ENCODE measurements at places on chromosomes 11 and 22.

DNA sequence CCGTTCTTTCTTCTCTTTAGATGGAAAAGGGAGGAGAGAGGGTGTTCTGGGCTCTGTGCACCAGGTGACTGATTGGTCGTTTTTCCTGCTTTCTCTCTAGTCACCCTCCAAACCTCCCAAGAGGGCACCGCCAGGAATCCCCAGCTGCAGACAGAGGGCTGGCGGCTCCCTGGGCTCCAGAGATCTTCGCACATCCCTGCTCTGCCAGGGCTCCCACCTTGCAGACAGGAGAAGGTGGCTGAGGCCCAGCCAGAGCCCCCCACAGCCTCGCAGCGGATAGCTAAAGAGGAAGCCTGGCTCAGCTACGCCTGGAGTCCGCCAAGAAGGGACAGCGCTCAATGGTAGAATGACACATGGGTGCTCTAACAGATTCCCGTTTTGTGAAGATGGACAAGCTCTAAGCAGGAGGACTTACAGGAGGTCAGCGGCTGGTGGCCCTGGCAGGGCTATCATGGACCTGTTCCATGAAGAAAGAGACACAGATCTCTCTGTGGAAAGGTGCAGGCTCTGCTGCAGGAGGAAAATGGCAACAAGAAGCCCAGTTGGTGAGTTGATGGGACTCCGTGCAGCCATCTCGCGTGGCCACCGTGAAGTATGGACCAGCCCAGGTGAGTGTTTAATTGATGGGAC is 976.9 kb downstream of the BRD1 start:
- DNase-seq = no peak

- DNase-seq = no peak
These were observed 783.6 kb downstream of the BRD1 start for GRCh38 chr22:49044091-49044490.

- no peak for DNase-seq
These were observed 228.3 kb downstream of the FAM181B start for GRCh38 chr11:82505379-82505778.

DNA sequence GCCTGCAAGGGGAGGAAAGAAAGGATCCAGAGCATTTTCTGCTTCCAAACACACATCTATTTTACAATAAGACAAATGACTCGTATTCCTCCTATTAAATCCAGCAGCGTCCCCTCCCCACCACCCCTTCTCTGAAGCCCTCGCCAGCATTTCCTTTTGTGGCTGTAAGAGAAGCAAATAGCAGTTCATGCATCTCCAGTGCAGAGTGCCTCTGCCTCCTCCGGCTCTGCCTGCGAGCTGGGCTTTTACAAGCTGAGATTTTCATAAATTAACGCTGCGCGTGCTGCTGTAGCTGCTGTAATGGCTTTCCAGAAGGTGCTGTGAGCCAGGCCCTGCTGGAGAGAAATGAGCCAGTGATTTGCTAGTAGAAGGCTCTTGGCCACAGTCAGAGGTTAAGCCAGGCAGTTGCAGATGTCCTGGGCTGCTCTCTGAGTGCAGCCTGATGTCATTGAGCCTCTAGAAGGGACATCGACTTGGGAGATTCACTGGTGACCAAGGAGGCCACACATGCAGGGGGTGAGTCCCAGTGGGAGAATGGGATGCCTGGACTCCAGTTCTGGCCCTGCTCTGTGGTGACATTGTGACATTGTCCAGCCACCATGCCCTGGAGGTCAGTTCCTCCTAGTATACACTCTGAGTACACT is 134.5 kb upstream of the NAV2 start:
- DNase-seq = peak; percentile 82

DNA sequence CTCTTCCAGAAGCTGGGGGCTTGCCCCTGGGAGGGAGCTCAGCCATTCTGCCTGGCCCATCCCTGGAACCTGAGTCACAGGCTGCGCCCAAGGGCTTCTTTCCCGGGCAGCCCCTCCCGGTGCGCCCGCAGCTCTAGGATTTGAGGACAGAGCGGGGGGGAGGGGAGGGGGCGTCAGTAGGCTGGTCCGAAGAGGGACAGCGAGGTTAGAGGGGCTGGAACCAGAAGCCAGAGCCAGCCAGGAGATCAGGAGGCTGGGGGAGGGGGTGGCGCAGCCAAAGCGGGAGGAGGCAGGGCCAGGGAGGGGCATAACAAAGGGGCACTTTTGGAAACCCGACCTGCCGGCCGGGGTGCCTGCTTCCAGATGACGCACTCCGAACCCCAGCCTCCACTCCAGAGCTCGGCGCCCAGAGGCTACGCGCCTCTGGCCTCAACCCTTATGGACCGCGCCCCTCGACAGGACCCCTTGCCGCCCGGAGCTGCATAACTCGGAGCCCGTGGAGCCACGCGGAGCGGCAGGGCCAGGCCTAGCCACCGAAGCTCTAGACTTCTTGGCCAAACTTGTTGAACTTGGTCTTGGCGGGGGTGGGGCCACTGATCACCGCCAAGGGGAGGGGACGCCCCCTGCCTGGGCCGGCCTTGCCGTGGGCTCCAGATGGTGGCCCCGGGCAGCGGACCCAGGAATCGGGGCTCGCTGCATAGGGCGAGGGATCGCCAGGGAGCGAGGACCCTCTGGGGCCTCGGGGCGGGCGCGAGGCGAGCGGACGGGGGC is 744 bp downstream of the PACSIN3 start:
- peak; percentile 84 for DNase-seq

- DNase-seq = no peak
These were observed 1.3 kb upstream of the DKK3 start for GRCh38 chr11:12009617-12010321.

DNA sequence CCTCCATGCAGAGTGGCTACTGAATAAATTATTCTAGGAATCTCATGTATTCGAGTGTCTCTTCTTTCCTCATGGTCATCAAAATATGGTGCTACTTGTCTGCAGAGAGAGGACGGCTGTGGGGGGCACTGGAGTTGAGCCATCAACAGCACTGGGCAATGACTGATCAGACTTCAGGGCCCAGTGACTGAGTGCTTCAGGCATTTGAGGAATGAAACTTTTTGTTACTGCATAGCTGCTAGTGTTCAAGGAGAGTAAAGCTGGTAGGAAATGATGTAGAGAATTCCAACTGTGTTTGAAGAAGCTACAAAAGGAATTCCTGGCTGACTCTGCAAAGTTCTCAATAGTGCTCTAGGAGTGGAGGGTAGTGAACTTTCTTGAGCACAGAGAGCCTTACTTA is 277.7 kb downstream of the CADM1 start:
- no peak for DNase-seq

DNA sequence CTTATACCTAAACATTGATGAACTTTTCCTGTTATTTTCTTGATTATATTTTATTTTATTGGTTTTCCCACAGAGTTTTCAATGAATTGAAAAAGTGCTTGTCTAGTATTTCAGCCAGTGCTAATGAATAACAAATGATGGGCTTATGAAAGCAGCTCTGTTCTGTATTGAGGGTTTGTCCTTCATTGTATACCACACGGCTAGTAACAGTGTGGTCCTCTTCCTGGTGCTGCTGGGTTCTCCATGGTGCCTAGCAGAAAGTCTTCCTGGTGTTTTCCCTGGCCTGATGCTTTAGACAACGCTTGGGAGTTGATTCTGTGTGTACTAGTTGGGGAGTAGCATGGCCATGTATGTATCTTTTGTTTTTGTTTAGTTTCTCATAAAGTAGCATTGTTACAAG is 89.1 kb downstream of the MTMR3 start:
- DNase-seq = no peak
